ENCODE measurements at places on chromosomes 2 and 18. TPM values are rescaled to one million over a fixed set of nuclear protein-coding genes. Genes with fewer than 3 reads are reported as not detected.

- DNase-seq = no peak
Measured at GRCh38 chr2:177553176-177553884, 160.8 kb downstream of the AGPS start.

- DNase-seq = no peak
Measured at GRCh38 chr18:74284980-74285355, 6.8 kb downstream of the CYB5A start.

The HOXD12 gene
- 0.32 TPM for polyA plus RNA-seq

DNA sequence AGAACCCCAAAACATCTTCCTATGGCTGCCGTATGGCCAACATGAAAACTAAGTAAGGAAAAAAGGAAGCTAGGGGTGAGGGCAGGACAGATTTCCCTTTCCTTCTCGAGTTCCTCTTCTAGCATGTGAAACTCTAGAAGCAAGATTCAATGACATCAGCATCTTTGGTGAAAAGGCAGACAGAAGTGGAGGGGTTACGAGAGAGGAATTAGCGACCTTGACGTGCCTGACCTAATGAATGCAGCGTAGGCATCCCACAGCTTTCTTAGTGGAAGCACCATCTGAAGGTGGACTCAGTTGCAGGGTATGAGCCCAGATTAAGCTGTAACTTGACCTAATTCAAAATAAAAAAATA lies 47.9 kb upstream of the PELI1 start:
- DNase-seq = no peak

The PNKD gene
- polyA plus RNA-seq = 86.6 TPM

DNA sequence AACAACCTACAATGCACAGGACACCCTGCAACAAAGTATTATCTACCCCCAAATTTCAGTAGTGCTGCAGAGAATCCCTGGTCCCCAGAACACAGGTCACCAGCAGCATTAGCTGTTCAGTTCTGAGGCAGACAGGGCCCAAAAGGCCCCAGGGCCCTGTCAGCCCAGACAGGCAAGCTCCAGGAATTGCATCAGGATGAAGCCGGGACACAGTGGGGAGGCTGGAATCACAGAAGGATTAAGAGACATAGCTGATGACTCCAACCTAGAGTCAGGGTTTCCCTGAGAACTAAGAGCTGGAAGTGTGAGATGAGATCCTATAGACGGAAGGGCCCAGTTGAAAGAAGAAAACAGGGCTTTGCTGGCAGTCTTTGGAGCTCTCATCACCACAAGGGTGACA lies 148.1 kb downstream of the GALNT14 start:
- DNase-seq = no peak

The OBSL1 gene
- 136 TPM for polyA plus RNA-seq

DNA sequence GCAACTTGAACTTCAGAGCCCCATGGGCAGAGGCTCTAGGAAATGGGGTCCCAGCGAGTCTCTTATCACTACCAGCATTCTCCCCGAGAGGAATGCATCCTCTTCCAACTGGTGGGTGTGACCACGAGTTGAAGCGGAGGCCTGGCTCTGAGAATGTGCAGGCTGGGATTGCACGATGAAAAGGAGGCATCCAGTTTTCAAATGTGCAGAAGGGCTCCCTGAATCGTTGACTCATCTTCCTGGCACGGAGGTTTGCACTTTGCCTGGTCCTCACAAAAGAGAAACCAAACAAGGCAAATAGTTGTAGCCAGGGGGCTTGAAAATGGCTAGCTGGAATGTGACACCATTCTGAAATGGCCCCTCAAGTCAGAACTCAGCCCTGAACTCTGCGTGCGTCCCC lies 216.7 kb downstream of the GLI2 start:
- no peak for DNase-seq
